Thyroid gland (tissue), 4 donors: ENCODE measurements at places on chromosomes 3 and 15. TPM values are rescaled to one million over a fixed set of nuclear protein-coding genes. Genes with fewer than 3 reads are reported as not detected.

GRCh38 chr3:89395456-89395855 is 288.0 kb downstream of the EPHA3 start:
- no peak for DNase-seq

GRCh38 chr3:15289661-15290060 is 42.7 kb downstream of the SH3BP5 start:
- no peak for DNase-seq

Gene GPR176
- 6.6 TPM for total RNA-seq

GRCh38 chr3:120196812-120197211 is 88.2 kb downstream of the GPR156 start:
- DNase-seq = no peak

- DNase-seq = no peak
Observed at GRCh38 chr15:77759896-77760592, 127.3 kb upstream of the LINGO1 start.

GRCh38 chr3:31576521-31576920 is 43.8 kb downstream of the STT3B start:
- DNase-seq = no peak

Gene CACNA2D2
- 1.5 TPM for total RNA-seq
